Subcutaneous adipose tissue (tissue), 4 donors: ENCODE measurements at places on chromosomes 2 and 18. TPM values are rescaled to one million over a fixed set of nuclear protein-coding genes. Genes with fewer than 3 reads are reported as not detected.

OSR1 gene
- total RNA-seq, result 15.8 TPM

UGT1A4 gene
- total RNA-seq, result not detected

ALPI gene
- total RNA-seq, result not detected

PDE1A gene
- total RNA-seq, result 11.0 TPM

CDCA7 gene
- 1.8 TPM for total RNA-seq

RTP5 gene
- 0.33 TPM for total RNA-seq

ORC4 gene
- 35.0 TPM for total RNA-seq

CYBRD1 gene
- total RNA-seq, result 543 TPM

DYSF gene
- total RNA-seq, result 26.6 TPM

STPG4 gene
- not detected for total RNA-seq

ZNF385B gene
- 2.9 TPM for total RNA-seq
